ENCODE measurements at places on chromosomes 2 and 18. TPM values are rescaled to one million over a fixed set of nuclear protein-coding genes. Genes with fewer than 3 reads are reported as not detected.

DNA sequence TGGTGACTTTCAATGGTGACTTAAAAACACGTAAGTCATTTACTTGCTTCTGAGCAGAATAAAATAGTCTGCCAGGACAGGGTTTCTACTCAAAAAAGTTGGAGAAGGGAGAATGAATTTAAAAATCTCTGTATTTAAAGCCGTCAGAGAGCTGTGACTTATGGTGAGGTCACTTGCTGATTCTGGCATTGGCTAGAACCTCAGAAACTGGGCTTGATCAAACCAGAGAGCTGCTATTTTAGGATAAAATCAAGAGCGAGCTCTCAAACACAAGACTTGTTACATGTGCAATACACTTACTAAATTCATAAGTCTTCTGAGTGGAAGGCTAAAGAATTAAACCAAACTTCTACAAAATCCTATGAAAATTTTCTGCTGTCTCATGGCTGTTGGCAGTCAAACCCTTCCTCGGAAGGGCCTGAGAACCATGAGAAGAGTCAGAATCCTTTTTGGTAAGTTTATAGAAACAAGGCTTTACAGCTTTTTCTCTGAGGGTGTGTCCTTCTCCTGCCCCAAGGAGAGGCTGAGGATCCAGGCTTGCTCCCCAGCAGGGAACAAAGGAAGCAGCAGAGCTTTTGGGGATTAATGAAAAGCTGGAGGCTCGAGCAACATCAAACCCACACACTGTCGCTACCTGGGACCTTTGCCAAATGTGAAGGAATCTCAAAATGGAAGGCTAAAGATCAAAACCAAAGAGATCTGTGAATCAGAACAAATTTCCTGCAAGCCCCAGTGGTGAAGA is 816.4 kb downstream of the SOCS6 start:
- peak; percentile 6 for DNase-seq

- peak; percentile 94 for DNase-seq
Measured at GRCh38 chr2:173652767-173653431, 298.2 kb downstream of the CDCA7 start.

- no peak for DNase-seq
Measured at GRCh38 chr2:49837561-49838293, 683.4 kb upstream of the FSHR start.

GRCh38 chr2:48600917-48601316 is 16.7 kb upstream of the GTF2A1L start:
- no peak for DNase-seq

- no peak for DNase-seq
Measured at GRCh38 chr2:222672068-222672401, 577 bp downstream of the MOGAT1 start.

GRCh38 chr18:47992976-47993375 is 62.5 kb upstream of the SMAD2 start:
- DNase-seq = no peak

GRCh38 chr2:69774984-69775982 is 33.3 kb downstream of the ANXA4 start:
- DNase-seq = no peak

DNA sequence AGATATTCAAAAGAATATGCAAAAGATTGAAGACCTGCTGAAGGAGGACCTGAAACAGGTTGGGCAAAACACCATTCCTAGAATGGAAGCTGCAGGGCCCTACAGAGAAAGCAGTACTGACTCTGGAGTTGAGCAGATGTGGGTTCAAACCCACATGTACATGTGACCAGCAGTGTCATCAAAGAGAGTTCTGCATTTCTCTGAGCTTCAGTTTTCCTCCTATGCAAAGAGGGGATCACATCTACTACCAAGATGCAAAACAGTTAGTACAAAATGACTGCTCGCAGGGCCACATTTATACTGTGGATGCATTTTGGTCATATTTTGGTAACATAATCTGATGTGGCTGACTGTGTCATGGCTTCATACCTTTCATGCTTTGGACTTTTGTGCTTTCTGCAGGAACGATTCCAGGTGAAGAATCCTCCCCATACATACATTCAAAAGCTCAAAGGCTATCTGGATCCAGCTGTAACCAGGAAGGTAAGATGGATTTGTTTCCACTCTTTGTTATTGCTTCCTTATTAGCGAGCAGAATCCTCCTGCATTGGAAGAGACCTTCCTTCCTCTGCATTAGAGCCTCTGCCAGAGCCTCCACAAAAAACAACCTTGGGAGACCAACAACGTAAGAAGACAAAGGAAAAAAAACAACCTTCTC is 174.8 kb downstream of the PRPF40A start:
- DNase-seq = no peak

GRCh38 chr2:38095996-38096861 is 20.3 kb upstream of the CYP1B1 start:
- DNase-seq = no peak

DNA sequence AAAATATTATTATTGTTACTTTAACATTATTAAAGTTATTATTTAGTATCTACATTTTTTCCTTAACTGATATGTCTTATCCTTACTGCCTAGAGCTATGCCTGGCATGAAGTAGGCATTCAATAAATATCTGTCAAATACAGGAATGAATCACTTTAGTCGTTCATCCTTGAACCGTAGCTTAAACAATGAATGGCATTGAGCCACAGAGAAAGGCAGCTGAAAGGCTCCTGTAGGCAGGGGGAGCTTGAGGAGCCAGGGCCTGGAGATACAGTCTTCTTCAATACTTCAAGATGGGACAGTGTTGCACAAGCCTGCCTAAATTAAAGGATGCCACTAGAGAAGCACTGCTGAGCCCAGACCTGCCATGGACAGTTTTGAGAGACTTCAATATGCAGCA is 22.5 kb downstream of the CYRIA start:
- DNase-seq = peak; percentile 42

GRCh38 chr2:60586081-60586480 is 32.6 kb upstream of the BCL11A start:
- DNase-seq = no peak

DNA sequence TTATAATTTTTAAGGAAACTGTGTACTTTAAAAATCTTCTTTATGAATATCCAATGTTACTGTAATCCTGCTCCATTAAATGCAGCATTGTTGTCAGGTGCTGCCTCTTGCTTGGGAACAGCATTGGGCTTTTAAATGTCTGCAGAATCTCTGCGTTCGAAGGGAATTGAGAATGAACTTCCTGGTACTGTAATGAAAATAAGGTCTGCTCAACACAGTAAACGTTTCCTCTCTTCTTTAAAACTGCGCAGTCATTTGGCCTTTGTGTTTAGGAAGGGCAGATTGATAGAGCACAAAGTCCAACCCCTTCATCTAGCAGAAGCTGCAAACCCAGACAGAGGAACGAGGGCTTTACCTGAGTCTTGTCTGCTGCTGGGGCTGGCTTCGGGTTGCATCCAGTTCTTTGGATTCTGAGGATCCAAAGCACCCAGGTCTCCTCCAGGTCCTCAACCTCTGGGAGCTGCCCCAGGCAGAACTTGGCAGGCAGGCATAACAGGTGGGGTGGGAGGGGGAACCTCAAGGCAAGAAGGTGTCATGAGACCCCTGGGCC is 104.5 kb downstream of the UGGT1 start:
- no peak for DNase-seq

GRCh38 chr2:178589335-178589734 is 109.1 kb downstream of the PLEKHA3 start:
- no peak for DNase-seq

GRCh38 chr18:24472591-24472990 is 12.2 kb downstream of the HRH4 start:
- no peak for DNase-seq

DNA sequence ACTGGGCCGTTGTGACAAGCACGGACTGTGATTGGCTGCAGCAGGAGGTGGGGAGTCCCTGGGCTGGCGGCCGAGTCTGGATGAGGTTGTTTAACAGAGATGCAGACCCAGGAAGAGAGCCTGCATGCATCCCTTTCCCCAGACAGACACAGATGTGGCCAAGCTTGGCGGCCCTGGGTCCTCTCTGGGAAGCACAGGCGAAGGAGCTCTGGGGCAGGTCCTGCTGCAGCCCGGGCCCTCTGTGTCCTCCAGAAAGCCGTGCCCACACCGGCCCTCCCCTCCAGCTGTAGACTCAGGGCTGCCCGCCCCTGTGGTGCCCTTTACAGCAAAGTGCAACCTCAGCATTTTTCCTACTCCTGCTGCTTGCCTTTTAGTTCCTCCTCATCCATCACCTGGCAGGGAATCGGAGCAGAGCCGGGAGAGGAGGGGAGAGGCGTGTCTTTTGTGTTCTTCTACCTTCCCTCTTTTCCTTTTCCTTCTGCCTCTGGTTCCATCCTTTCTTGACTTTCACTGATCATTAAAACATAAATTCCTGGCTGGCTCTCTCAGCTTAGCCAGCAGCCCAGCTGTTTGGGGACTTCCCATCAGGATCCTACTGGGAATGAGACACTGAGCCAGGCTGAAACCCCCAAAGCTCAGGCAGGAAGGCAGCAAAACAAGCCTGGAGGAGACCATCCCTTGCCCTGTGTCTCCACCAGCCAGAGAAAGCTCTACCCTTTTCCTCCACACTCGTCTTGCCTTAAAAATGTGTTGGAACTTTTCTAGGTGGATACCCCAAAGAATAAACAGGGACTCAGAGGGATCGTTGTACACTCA is 75.0 kb downstream of the CTIF start:
- no peak for DNase-seq

GRCh38 chr2:204530464-204530805 is 14.8 kb upstream of the PARD3B start:
- DNase-seq = no peak

DNA sequence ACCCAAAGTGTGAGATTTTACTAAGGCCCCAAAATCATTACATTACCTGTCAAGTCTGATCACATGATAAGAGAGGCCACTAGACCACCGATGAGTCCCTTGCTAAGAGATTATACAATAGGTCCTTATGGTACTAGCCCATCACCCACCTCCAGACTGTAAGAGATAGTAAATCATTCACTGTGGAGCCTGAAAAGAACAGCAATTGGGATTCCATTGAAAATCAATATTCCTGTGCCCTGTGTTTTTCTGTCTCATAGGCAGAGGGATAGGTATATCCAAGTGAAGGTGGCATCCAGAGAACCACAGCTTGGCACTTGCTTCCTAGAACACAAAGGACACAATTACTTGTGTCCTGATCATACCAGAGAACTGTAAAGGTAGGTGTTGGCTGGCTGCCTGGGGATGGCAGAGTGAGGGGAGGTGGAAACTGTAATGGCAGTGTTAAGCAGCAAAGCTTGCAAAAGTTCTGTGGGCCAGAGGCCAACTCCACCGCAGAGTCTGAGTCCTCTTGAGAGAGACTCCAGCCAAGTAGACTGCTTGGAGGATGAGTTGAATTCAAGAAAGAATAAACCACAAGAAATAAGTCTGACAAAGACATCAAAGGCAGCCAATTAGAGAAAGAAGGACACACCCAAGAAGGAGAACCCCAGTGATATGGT is 102.0 kb upstream of the PIEZO2 start:
- DNase-seq = no peak

GRCh38 chr2:216486708-216487107 is 11.9 kb upstream of the RPL37A start:
- no peak for DNase-seq

GRCh38 chr18:79511271-79511670 is 115.5 kb downstream of the NFATC1 start:
- no peak for DNase-seq

The SLC5A6 gene
- total RNA-seq = 67.4 TPM

The ANTXR1 gene
- total RNA-seq = 57.0 TPM

The LOXHD1 gene
- not detected for total RNA-seq

The ANKRD36 gene
- total RNA-seq = 17.2 TPM

The PTH2R gene
- total RNA-seq = not detected

The CDC42EP3 gene
- 71.5 TPM for total RNA-seq

The COLEC12 gene
- total RNA-seq = 0.02 TPM

The G6PC2 gene
- not detected for total RNA-seq

The C2orf72 gene
- total RNA-seq = 2.6 TPM

The IL37 gene
- total RNA-seq = not detected

The TCF23 gene
- not detected for total RNA-seq

The NRP2 gene
- total RNA-seq = 10.2 TPM

Data from A172 (cell line).